ENCODE measurements at places on chromosomes 6 and 20.

- DNase-seq: no peak
Observed at GRCh38 chr6:105163183-105163582, 16.6 kb downstream of the POPDC3 start.

DNA sequence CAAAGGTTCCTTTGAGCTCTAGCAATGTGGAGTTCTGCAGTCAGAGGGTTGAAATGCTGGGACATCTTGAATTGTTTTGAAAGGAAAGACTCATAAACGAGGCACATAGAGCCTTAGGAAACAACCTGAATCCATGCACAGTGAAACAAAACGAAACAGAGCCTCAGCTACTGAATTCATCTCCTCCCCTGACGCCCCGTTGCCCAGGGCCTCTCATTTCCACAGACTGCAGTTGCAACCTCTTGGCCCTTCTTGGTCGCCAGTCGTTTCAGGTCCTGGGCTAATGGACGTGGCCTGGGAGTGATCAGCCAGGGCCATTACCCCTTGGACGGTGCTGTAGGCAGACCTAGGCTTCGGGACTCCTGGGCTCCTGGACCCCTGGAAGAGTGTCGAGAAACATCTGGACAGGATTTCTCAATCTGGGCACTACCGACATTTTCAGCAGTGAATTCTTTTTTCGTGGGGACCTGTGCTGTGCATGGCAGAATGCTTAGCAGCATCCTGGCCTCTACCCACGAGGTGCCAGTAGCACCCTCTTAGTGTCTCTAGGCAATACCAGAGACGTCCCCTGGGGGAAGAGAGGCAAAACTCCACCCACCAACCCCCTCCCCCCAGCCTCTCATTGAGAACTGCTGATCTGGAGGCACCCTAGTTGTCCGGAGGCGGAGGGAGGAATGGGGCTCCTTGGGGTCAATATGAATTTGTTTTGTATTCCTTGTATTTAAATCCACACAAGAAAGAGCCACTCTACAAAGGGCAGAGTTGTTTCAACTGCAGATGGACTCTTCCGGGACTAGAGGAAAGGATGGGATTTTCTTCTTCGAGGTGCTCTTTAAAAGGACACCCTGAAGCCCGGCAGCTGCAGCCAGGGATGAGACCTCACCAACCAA, 50.2 kb downstream of the TMEM242 start:
- no peak for DNase-seq

- no peak for DNase-seq
Observed at GRCh38 chr6:14621518-14621917, 503.9 kb downstream of the CD83 start.

GRCh38 chr6:79076160-79076559, 1.9 kb downstream of the PHIP start:
- DNase-seq: peak; percentile 55

DNA sequence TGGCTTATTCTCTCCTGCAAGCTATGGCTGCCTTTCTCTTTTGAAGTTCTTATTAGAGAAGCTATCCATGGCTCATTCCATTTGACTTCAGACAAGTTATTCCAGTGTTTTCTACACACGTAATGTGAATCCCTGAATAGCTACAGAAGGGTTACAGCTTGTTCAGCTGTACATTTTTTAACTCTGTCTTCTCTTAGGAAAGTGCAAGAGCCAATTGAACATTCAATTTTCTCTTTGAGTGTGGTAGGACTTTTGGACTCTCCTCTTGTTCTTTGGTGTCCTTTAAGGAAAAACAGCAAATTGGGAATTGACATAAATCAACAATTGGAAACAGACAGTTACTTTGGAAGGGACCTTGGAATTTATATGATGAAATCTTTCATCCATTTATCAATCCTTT, 125.8 kb downstream of the EPM2A start:
- DNase-seq: no peak

DNA sequence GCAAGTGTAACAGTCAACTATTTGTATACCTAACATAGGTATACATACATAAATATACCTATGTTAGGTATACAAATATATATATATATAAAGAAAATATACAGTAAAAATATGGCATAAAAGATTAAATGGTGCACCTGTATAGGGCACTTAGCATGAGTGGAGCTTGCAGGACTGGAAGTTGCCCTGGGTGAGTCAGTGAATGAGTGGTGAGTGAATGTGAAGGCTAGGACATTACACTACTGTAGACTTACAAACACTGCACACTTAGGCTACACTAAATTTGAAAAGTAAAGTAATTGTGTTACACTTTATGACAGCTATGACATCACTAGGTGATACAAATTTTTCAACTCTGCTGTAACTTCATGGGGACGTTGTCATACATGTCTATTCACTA, 65.6 kb downstream of the CDC5L start:
- DNase-seq: no peak

DNA sequence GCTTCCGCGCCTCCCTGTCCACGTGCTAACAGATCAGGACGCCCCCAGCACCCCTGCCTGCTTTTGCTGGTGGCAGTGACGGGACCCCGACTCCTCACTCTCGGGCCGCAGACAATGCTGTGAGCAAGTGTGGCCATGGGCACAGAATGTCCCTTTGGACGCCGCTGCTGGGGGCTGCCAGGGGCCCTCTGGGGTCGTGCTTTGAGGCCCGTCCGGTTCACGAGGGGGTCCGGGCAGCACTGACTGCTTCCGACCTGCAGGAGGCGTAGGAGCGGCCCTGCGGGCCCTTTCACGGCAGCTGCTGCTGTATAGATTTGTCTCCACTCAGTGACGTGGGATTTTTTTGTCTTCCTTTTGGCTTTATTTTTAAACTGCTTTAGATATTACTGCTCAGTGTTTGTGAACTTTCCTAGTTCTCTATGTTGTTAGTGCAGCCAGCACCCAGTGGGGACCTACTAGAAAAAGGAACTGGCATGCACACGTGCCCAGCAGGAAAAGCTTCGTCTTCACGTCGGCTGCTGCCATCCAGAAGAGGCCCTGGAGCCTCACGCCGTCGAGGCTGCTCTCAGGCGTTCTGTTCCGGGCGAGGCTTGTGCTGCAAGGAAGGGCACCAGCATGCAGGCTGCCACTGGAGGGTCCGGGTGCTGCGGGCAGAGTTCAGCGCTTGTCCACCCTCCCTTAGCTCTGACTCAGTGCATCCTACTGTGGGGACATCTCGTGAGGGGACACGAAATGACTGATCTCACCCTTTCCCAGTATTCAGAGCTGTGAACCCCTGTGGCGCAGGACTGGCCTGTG, 21.7 kb downstream of the UCKL1 start:
- no peak for DNase-seq

All from endothelial cell of umbilical vein (primary cell).